ENCODE measurements at places on chromosomes 16 and 17.

DNA sequence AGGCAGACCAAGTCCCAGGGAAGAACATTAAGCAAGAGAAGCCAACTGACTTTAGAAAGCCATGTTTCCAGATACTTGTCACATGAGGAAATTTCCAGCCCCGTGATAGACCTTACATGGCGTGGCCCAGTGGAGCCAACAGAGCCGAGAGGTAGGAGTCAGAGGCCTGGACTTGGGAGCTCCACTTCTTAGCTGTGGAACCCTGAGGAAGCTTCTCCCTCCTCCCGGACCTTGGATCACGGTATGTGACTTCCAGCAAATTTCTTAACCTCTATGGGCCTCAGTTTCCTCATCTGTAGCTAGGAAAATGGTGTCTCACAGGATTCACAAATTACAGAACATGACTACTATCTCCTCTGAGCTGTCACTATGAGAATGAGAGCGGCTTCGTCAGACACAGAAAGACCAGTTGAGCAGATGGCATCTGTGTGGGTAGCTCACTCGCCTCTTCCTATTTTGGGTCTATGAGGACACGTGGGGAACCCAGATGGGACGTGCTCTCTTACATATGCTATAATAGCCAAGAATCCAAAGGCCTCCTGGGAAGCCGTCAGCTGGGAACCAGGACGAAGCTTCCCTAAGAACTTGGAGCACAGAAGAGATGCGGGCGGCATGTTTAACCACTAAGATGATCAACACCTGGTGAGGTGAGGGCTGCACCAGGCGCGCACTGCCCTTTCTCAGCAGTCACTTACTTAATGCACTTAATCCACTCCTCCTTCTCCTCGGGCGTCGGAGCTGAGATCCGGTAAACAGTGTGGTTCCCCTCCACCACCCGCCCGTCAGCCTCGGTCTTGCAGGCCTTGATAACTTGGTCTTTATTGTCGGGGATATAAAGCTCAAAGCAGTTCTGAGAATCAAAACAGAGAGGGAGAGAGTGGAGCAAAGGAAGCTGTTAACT lies 102.3 kb downstream of the CYTH1 start:
- peak; percentile 86 for DNase-seq

- DNase-seq = peak; percentile 51
Observed at GRCh38 chr17:15470536-15470935, 3.1 kb upstream of the CDRT4 start.

GRCh38 chr17:334974-335481 lies 17.6 kb downstream of the RPH3AL start:
- DNase-seq = no peak

- no peak for DNase-seq
Observed at GRCh38 chr16:85491798-85492294, 121.3 kb upstream of the GSE1 start.

GRCh38 chr16:48075398-48075797 lies 80.4 kb downstream of the ABCC12 start:
- no peak for DNase-seq

Data from fibroblast of villous mesenchyme (primary cell).